ENCODE measurements at places on chromosomes 7 and 10. TPM values are rescaled to one million over a fixed set of nuclear protein-coding genes. Genes with fewer than 3 reads are reported as not detected.

The CALHM1 gene
- 0.93 TPM for total RNA-seq

The PKD2L1 gene
- total RNA-seq = not detected

The ZMIZ1 gene
- 30.9 TPM for total RNA-seq

The TMEM130 gene
- total RNA-seq = 1.5 TPM

The SLC26A3 gene
- total RNA-seq = not detected

The DGKB gene
- total RNA-seq = 11.5 TPM

The LGI1 gene
- 0.28 TPM for total RNA-seq

DNA sequence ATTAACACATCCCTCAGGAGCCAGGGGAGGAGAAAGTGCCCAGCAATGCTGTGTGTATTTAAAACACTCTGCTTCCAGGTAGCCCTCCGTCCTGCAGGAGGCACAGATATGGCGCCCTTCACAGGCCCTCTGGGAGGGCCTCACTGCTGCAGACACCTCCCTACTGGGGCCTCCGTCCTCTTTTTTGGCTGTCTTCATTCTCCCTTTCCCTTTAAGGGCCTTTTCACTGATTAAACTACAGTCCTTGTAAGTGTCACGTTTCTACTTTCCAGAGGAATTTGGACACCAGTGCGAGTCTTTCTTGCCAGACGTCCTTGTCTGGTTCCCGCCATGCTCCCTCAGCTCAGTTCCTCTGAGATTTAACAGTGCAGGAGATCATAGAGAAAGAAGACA lies 39.7 kb upstream of the MKRN1 start:
- no peak overlapping the region for H3K4me3 ChIP-seq
- 0 out of 2 replicates have a peak overlapping the region, but pooled peaks have one; percentile 8 for H3K27ac ChIP-seq
- no peaks in the 10 kb centered on the region for H3K27me3 ChIP-seq

- H3K4me1 ChIP-seq = no peaks in the 10 kb centered on the region
- no peak for DNase-seq
- H3K4me3 ChIP-seq = no peak overlapping the region
- no peak overlapping the region for H3K27ac ChIP-seq
- H3K27me3 ChIP-seq = no peaks in the 10 kb centered on the region
Measured at GRCh38 chr10:70771311-70772194, 13.6 kb downstream of the TBATA start.

DNA sequence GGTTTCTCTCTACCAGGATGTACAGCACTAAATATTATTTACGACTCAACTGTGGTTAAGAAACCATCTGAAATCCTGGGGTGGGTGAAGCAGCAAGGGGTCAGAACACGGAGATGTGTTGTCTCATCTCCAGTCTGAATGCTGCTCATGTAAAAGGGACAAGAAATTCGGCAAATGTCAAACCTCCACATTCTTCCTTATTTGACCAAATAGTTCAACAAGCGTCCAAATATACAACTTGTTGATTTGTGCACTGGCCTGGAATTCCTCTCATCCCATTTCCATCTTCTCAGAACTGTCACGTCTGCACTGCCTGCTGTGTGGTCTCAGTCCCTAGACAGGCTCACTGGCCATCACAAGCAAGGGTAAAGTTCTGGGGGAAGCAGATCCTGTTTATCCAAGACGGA lies 520.0 kb downstream of the PARD3 start:
- peak overlapping the region; percentile 1 for H3K27ac ChIP-seq
- H3K4me1 ChIP-seq = peaks cover 22% of the 10 kb centered on the region
- H3K36me3 ChIP-seq = no peaks in the 10 kb centered on the region
- no peaks in the 10 kb centered on the region for H3K27me3 ChIP-seq
- DNase-seq = no peak

DNA sequence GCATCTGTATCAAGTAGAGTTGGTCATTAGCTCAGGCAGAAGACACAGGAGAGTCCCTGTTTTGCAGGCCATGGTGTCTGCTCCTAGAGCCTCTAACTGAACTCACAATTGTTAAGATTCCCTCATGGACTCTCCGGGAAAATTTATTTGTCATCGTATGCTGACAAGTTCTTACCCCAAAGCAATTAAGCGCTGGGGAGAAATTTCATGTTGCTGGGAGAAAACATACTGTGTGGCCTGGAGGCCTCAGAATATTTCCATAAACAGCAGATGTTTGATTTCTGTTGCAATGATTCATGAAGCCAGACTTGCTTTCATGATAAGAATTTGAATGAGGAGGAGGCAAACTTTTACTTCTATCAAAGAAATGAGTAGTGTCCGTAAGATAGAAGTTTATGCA lies 583.2 kb downstream of the GATA3 start:
- H3K4me1 ChIP-seq = no peaks in the 10 kb centered on the region
- H3K36me3 ChIP-seq = no peaks in the 10 kb centered on the region
- no peaks in the 10 kb centered on the region for H3K27me3 ChIP-seq
- DNase-seq = no peak
- H3K27ac ChIP-seq = no peak overlapping the region

- no peak overlapping the region for H3K27ac ChIP-seq
- no peaks in the 10 kb centered on the region for H3K27me3 ChIP-seq
- no peak for DNase-seq
- no peak overlapping the region for H3K4me3 ChIP-seq
- no peaks in the 10 kb centered on the region for H3K36me3 ChIP-seq
Measured at GRCh38 chr10:8130973-8131911, 76.8 kb downstream of the GATA3 start.

DNA sequence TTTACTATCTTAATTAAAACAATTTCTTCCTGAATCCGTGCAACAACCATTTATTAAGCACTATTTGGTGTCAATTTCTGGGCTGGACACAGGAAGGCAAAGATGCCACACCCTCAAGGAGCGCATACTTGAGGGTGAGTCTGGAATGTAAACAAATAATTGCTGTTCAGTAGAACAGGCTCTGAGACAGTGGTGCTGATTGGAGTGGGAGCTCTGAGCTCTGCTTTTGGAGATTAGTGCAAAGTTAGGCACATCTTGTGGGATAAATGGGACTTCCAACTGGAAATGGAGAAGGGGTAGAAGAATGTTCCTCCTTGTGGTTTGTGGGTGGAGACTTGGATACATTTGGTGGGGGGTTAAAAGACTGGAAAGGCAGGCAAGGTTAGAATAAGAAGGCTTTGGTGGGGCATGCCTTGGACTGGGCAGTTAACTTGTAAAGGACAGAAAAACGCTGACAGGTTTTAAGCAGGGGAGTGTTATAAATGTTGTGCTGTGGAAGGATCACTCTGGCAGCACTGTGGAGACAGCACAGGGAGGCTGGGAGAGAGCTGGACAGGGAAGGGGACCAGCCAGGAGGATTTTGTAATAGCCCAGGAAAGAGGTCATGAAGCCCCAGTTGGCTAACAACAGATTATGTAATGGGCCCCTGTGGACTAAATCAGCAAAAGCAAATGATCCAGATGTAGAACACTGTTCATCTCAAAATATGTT lies 80.7 kb downstream of the ZNF365 start:
- H3K4me1 ChIP-seq = no peaks in the 10 kb centered on the region
- H3K27ac ChIP-seq = no peak overlapping the region
- DNase-seq = no peak
- H3K4me3 ChIP-seq = no peak overlapping the region

GRCh38 chr10:44659320-44659719 lies 251.8 kb upstream of the TMEM72 start:
- no peak for DNase-seq
- no peak overlapping the region for H3K27ac ChIP-seq
- no peaks in the 10 kb centered on the region for H3K4me1 ChIP-seq
- H3K27me3 ChIP-seq = no peaks in the 10 kb centered on the region

GRCh38 chr10:101237081-101237981 lies 8.1 kb upstream of the LBX1 start:
- H3K4me1 ChIP-seq = peaks cover 22% of the 10 kb centered on the region
- DNase-seq = peak; percentile 79
- peak overlapping the region; percentile 59 for H3K4me3 ChIP-seq
- peaks cover 99% of the 10 kb centered on the region for H3K27me3 ChIP-seq

GRCh38 chr7:8176370-8177081 lies 85.4 kb downstream of the ICA1 start:
- no peaks in the 10 kb centered on the region for H3K27me3 ChIP-seq
- no peaks in the 10 kb centered on the region for H3K36me3 ChIP-seq
- peaks cover 27% of the 10 kb centered on the region for H3K4me1 ChIP-seq
- no peak overlapping the region for H3K27ac ChIP-seq
- DNase-seq = no peak

DNA sequence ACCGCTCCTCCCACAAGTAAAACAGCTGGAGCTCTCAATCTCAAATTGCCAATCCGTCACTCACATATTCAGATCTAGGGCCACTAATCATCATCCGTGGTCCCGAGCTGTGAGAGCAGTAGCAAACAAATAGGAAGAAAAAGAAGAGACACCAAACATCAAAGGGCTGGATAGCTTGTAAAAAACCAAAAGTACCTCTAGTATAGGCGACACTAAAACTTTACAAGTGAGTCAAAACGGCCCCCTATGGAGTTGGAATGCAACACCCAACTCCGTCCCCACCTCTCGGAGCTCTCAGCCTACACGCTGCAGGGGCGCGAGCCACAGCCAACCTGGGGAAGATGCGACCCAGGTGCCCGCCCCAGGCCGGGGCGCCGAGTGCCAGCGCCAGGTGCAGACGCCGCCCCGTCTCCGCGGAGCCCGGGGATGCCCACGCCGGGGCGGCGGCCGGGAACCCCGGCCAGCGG lies 581 bp downstream of the FAM3C start:
- 0 out of 2 replicates have a peak, but pooled peaks cover 3% of the 10 kb centered on the region for H3K36me3 ChIP-seq
- H3K4me1 ChIP-seq = peaks cover 12% of the 10 kb centered on the region
- H3K4me3 ChIP-seq = peak overlapping the region; percentile 84
- H3K27me3 ChIP-seq = no peaks in the 10 kb centered on the region
- no peak overlapping the region for H3K27ac ChIP-seq

DNA sequence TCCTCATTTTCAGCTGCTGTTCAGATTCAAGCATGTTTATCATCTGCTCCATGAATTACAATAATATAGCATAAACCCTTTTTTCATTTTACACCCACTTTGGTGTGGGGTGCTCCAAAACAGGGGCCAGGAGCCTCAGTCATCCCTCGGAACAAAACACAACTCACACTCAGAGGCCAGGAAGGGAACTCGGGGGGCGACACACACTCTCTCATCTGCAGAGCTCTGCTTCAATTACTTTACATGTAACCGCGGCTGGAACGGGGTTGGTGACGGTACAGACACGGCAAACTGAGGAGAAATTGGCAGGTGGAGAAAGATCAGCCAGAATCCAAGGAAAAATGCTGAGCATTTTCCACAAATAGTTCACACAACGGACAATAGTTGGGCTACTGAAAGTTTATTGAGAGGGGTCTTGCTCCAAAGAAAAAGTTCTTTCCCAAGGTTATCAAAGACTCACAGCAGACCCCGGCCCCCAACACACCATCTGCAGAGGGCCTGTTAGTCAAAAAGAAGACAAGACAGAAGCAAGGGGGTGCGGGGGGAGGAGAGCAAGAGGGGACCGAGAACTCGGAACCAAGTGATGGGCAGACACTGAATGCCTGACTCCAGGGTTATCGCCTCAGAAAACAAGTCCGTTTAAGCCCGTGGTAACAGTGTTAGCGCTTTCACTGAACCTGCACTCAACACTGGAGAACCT lies 20.5 kb downstream of the DIP2C start:
- no peaks in the 10 kb centered on the region for H3K27me3 ChIP-seq
- no peak overlapping the region for H3K4me3 ChIP-seq
- no peak for DNase-seq
- peak overlapping the region; percentile 74 for H3K27ac ChIP-seq
- H3K36me3 ChIP-seq = no peaks in the 10 kb centered on the region

DNA sequence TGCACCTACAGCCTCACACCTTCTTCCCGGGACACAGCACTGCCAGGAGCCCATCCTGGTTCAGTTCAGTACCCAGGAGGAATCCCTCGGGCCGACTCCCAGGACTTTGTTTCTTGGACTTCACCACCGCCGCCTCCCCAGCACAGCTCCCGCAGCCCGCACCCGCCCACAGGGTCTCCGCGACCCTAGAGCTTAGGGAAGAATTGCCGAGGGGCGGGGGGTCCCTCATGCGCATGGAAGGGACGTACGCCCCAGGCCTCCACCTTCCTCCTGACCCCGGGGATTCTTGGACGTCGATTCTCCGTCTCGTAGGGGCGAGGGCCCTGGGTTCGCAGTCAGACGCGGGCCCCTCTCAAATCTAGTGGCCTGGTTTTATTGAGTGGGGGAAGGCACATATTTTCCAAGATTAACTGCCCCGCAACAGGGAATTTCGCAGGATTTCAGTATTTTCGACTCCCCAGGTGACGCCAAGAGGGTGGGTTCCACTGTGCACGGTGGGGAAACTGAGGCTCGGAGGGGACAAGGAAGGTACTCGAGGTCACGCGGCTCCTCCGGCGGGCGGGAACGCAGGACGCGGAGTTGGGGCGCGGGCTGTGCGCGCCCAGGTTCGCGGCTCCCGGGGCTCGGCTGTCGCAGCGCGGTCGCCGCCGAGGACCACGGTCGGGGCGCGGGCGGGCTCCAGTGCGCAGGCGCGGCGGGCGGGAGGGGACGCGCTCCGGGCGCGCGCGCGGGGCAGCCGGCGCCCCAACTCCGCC lies at the start of gene ADCY1:
Gene ADCY1 (plus strand): TSS at position 708 of the 755 bp plus-strand sequence. CDS start 176 bp downstream, outside the sequence.
- no peaks in the 10 kb centered on the region for H3K36me3 ChIP-seq
- H3K27ac ChIP-seq = no peak within 1 kb of the TSS
- peaks cover 24% of the 10 kb centered on the region for H3K4me1 ChIP-seq
- DNase-seq = peak; percentile 70

- DNase-seq = peak; percentile 6
- H3K27me3 ChIP-seq = no peaks in the 10 kb centered on the region
- H3K36me3 ChIP-seq = no peaks in the 10 kb centered on the region
- H3K4me3 ChIP-seq = no peak overlapping the region
Measured at GRCh38 chr7:82049891-82050533, 280.2 kb upstream of the HGF start.

- no peaks in the 10 kb centered on the region for H3K27me3 ChIP-seq
- H3K36me3 ChIP-seq = no peaks in the 10 kb centered on the region
- H3K4me3 ChIP-seq = no peak overlapping the region
- DNase-seq = no peak
Measured at GRCh38 chr10:113849140-113849803, 4.6 kb downstream of the DCLRE1A start.

- H3K27ac ChIP-seq = no peak overlapping the region
- no peak overlapping the region for H3K4me3 ChIP-seq
- no peak for DNase-seq
- H3K27me3 ChIP-seq = no peaks in the 10 kb centered on the region
- H3K4me1 ChIP-seq = no peaks in the 10 kb centered on the region
- H3K36me3 ChIP-seq = no peaks in the 10 kb centered on the region
Measured at GRCh38 chr7:1113548-1113885, 25.6 kb downstream of the GPER1 start.

GRCh38 chr10:86123715-86124114 lies 242.9 kb downstream of the GRID1 start:
- no peak for DNase-seq
- H3K4me1 ChIP-seq = no peaks in the 10 kb centered on the region
- H3K27ac ChIP-seq = no peak overlapping the region
- no peaks in the 10 kb centered on the region for H3K27me3 ChIP-seq
- no peak overlapping the region for H3K4me3 ChIP-seq

GRCh38 chr10:76523791-76524351 lies 1092.4 kb downstream of the LRMDA start:
- H3K4me3 ChIP-seq = no peak overlapping the region
- H3K36me3 ChIP-seq = no peaks in the 10 kb centered on the region
- no peak overlapping the region for H3K27ac ChIP-seq
- no peaks in the 10 kb centered on the region for H3K4me1 ChIP-seq

GRCh38 chr7:2819954-2820397 lies 24.1 kb downstream of the GNA12 start:
- no peak overlapping the region for H3K4me3 ChIP-seq
- no peak for DNase-seq
- peak overlapping the region; percentile 96 for H3K27ac ChIP-seq
- peaks cover 73% of the 10 kb centered on the region for H3K4me1 ChIP-seq
- H3K36me3 ChIP-seq = no peaks in the 10 kb centered on the region

GRCh38 chr10:86366902-86367151 lies 232 bp upstream of the GRID1 start:
- H3K27me3 ChIP-seq = peaks cover 97% of the 10 kb centered on the region
- H3K36me3 ChIP-seq = no peaks in the 10 kb centered on the region
- peaks cover 22% of the 10 kb centered on the region for H3K4me1 ChIP-seq
- H3K4me3 ChIP-seq = peak overlapping the region; percentile 60
- no peak overlapping the region for H3K27ac ChIP-seq
- DNase-seq = no peak
